ENCODE measurements at places on chromosomes 7 and 10. TPM values are rescaled to one million over a fixed set of nuclear protein-coding genes. Genes with fewer than 3 reads are reported as not detected.

Gene CLDN3
- total RNA-seq, result 3.8 TPM

Gene ASAH2
- total RNA-seq, result 1.8 TPM

Gene SAP25
- 0.73 TPM for total RNA-seq

Gene ACTL6B
- total RNA-seq, result not detected

Gene PRSS2
- not detected for total RNA-seq

Gene BEND7
- 12.0 TPM for total RNA-seq

Gene IGF2BP3
- total RNA-seq, result 26.0 TPM

Gene HOXA9
- total RNA-seq, result 0.73 TPM

Gene LEP
- not detected for total RNA-seq

Gene MYL7
- not detected for total RNA-seq

Gene ACTR3C
- total RNA-seq, result not detected

Gene MKI67
- 58.1 TPM for total RNA-seq

Gene GTF2IRD1
- 7.7 TPM for total RNA-seq

Gene RADIL
- 1.6 TPM for total RNA-seq

Gene FAM25A
- total RNA-seq, result 1.1 TPM

Gene LRRC17
- not detected for total RNA-seq

Gene HTR7
- 0.10 TPM for total RNA-seq

Gene CPVL
- 0.20 TPM for total RNA-seq

Gene CHST15
- total RNA-seq, result 9.1 TPM

Measured in A549 treated with CpdA at 1 μM for 4 hours (cell line).